HCT116 (cell line): ENCODE measurements at places on chromosomes 12 and 14. TPM values are rescaled to one million over a fixed set of nuclear protein-coding genes. Genes with fewer than 3 reads are reported as not detected.
A peak's percentile ranks its signal among the peaks of the same experiment; 100 is the strongest.

DNA sequence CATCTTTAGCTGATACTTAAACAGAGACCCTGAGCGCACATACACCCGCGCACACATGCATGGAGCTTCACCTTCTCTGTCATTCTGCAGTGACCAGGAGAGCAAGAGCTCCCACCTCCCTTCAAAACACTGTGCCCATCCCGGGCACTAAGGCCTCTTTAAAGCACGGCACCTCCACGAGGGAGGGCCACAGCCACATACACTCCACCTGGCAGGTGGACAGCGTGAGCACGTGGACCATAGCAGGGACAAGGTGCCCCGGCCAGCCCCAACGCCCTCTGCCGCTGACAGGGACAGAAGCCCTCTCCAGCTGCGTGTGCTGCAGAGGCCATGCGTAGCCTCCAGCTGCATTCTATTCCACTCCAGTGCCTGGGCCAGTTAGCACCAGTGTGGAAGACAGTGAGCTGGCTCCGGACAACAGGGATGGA, 5.4 kb downstream of the GAPDH start:
- no peaks in the 10 kb centered on the region for H3K27me3 ChIP-seq
- peaks cover 20% of the 10 kb centered on the region; the same call in 1 of the 2 replicates for H3K36me3 ChIP-seq
- H3K27ac ChIP-seq, result peak overlapping the region; percentile 84

DNA sequence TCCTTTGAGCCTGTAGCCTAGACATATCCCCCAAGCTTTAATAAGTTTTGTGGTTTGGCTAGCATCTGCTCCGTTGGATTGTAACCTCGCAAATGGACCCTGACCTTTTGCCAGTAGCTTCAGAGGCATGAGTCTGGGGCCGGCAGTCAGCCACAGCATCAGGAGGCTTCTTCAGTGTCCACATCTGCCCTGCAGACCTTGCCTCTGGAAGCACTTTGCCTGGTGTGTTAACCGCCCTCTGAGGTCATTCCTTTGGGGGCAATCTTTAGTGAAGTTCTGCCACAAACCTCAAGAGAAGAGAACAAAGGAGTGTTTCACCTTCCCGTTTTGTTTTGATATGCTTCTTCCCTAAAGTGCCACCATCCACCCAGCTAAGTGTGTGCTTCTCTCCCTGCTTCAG, 71.4 kb downstream of the GNS start:
- H3K36me3 ChIP-seq, result peaks cover 24% of the 10 kb centered on the region
- peaks cover 3% of the 10 kb centered on the region; the same call in 1 of the 2 replicates for H3K4me1 ChIP-seq
- H3K4me3 ChIP-seq, result no peak overlapping the region
- H3K27me3 ChIP-seq, result no peaks in the 10 kb centered on the region
- no peak overlapping the region for H3K27ac ChIP-seq

- no peak overlapping the region for H3K27ac ChIP-seq
- no peak overlapping the region for H3K4me3 ChIP-seq
- H3K4me1 ChIP-seq, result no peaks in the 10 kb centered on the region
- H3K27me3 ChIP-seq, result no peaks in the 10 kb centered on the region
- DNase-seq, result no peak
- no peaks in the 10 kb centered on the region for H3K36me3 ChIP-seq
Observed at GRCh38 chr12:46087916-46088439, 97.6 kb upstream of the SCAF11 start.

DNA sequence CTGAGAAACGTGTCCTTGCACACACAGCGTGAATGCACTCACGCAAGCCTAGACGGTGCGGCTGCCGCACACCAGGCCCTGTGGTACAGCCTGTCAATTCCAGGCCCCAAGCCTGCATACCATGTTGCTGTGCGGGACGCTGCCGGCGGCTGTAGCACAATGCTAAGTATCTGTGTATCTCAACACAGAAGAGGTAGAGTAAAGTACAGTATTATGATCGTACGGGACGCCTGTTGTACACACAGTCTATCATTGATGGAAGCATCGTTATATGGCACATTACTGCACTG, 45.0 kb downstream of the AMN start:
- H3K36me3 ChIP-seq, result peaks cover 51% of the 10 kb centered on the region
- H3K4me1 ChIP-seq, result no peaks in the 10 kb centered on the region
- DNase-seq, result no peak
- H3K27ac ChIP-seq, result no peak overlapping the region

- H3K27me3 ChIP-seq, result no peaks in the 10 kb centered on the region
- DNase-seq, result no peak
- H3K4me1 ChIP-seq, result no peaks in the 10 kb centered on the region
- no peak overlapping the region for H3K4me3 ChIP-seq
- H3K36me3 ChIP-seq, result no peaks in the 10 kb centered on the region
Observed at GRCh38 chr14:103314496-103315277, 19.4 kb upstream of the EIF5 start.

GRCh38 chr12:332581-333205, 56.4 kb downstream of the KDM5A start:
- H3K4me1 ChIP-seq, result no peaks in the 10 kb centered on the region
- no peak overlapping the region for H3K27ac ChIP-seq
- no peaks in the 10 kb centered on the region for H3K27me3 ChIP-seq
- peaks cover 14% of the 10 kb centered on the region; the same call in 1 of the 2 replicates for H3K36me3 ChIP-seq

GRCh38 chr12:92445253-92446082, 257.3 kb upstream of the PLEKHG7 start:
- no peaks in the 10 kb centered on the region for H3K4me1 ChIP-seq
- no peak for DNase-seq
- no peaks in the 10 kb centered on the region for H3K36me3 ChIP-seq
- no peak overlapping the region for H3K27ac ChIP-seq
- H3K4me3 ChIP-seq, result no peak overlapping the region
- H3K27me3 ChIP-seq, result no peaks in the 10 kb centered on the region

DNA sequence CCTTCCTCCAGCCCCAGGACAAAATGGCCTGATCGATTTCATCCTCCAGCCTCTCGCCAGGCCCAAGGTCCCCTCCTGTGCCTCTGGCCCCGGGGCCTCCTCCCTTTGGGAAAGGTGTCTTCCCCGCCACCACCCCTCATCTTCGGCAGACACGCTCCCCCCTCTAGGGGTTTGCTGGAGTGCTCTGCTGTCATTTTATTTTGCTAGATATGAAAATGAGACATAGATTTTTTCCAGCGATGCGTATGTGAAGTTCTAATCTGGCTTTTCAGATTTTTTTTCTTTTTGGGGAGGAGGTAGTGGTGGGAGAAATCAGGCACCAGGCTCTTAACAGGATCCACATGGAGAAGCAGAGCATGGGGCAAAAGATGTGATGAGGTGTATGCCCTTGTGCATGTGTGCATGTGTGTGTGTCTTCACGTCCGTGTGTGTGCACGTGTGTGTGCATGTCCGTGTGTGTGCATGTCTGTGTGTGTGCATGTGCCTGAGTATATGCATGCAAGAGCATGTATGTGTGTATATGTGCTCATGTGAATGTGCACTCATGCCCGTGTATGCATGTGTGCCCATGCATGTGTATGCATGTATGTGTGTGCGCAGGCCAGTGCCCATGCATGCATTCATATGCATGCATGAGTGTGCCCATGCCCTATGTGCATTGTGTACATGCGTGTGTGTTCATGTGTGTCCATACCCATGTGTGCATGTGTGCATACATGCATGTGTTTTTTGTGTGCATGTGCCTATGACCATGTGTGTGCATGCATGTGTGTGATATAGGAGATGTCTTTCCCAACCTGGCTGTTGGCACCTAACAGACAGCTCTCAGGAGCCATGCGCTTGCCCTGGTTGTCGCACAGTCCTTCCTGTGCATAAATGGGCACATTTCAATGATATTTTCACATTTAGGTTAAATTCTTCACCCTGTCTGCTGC, 203.0 kb downstream of the RBM19 start:
- peaks cover 13% of the 10 kb centered on the region for H3K4me1 ChIP-seq
- no peak overlapping the region for H3K27ac ChIP-seq
- H3K27me3 ChIP-seq, result no peaks in the 10 kb centered on the region
- peaks cover 22% of the 10 kb centered on the region; the same call in 1 of the 2 replicates for H3K36me3 ChIP-seq
- no peak for DNase-seq
- no peak overlapping the region for H3K4me3 ChIP-seq

- H3K4me3 ChIP-seq, result no peak overlapping the region
- H3K4me1 ChIP-seq, result peaks cover 20% of the 10 kb centered on the region
- H3K27me3 ChIP-seq, result no peaks in the 10 kb centered on the region
Observed at GRCh38 chr14:50957296-50957695, 13.0 kb upstream of the PYGL start.

- peaks cover 87% of the 10 kb centered on the region for H3K4me1 ChIP-seq
- peak; percentile 84 for DNase-seq
- H3K27ac ChIP-seq, result peak overlapping the region; percentile 78
- H3K4me3 ChIP-seq, result peak overlapping the region; percentile 96
- peaks cover 16% of the 10 kb centered on the region for H3K36me3 ChIP-seq
- H3K27me3 ChIP-seq, result no peaks in the 10 kb centered on the region
Observed at GRCh38 chr12:52949413-52950331, 754 bp downstream of the KRT18 start.

DNA sequence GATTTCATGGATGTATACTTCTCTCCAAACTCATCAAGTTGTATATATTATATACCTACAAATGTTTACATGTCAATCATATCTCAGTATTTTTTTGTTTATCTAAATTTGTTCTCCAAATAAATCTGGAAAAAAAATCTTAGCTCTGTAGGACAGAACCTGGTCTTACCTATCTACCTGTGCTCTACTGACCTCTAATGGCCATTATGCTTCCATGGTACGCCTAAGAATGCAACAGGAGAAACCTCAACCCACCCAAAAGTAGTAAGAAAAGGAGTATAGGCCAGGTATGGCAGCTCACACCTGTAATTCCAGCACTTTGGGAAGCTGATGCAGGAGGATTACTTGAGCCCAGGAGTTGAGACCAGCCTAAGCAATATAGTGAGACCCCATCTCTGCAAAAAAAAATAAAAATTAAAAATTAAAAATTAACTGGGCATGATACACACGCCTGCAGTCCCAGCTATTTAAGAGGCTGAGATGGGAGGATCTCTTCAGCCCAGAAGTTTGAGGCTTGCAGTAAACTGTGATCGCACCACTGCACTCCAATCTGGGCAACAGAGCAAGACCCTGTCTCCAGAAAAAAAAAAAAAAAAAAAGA, 8.7 kb downstream of the OR11H4 start:
- no peaks in the 10 kb centered on the region for H3K4me1 ChIP-seq
- peak; percentile 36 for DNase-seq
- no peaks in the 10 kb centered on the region for H3K36me3 ChIP-seq
- no peak overlapping the region for H3K27ac ChIP-seq
- H3K4me3 ChIP-seq, result no peak overlapping the region

DNA sequence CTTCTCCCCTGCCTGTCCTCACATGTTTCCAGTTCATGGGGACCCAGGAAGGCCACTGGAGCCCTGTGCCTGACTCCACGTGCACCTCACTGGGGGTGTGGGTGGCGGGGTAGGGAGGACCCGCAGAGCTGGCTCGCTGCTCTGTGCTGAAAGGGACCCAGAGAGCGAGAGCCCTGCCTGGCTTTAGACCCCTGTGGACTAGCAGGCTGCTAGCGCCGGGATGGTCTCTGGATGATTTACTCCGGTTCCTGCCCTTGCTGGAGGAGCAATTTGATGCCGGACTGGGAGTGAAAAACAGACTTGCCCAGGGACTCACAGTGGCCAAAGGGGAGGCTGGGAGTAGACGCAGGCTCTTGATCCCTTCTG, 49.0 kb downstream of the NTF3 start:
- no peak for DNase-seq
- H3K4me1 ChIP-seq, result no peaks in the 10 kb centered on the region
- no peak overlapping the region for H3K4me3 ChIP-seq
- H3K36me3 ChIP-seq, result no peaks in the 10 kb centered on the region
- H3K27me3 ChIP-seq, result peaks cover 48% of the 10 kb centered on the region

DNA sequence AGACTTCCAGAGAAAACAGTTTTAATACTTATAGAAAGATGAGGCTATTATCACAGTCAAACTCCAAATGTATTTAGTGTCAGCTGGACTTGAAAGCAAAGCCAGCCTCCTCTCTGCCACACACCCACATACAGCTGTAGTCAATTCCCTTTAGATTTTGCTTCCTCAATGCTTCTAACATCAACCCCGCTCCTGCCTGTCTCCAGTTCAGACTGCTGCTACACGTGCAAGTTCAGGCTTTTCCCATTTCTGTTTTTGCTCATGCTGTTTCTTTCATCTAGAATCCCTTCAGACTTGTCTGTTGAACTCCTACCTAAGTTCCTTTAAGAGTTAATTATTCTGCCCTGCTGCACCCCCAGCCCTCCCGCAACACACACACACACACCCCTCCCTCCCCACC, 380.0 kb downstream of the KCNH5 start:
- no peaks in the 10 kb centered on the region for H3K36me3 ChIP-seq
- H3K4me3 ChIP-seq, result no peak overlapping the region
- H3K4me1 ChIP-seq, result no peaks in the 10 kb centered on the region
- DNase-seq, result no peak
- no peak overlapping the region for H3K27ac ChIP-seq

DNA sequence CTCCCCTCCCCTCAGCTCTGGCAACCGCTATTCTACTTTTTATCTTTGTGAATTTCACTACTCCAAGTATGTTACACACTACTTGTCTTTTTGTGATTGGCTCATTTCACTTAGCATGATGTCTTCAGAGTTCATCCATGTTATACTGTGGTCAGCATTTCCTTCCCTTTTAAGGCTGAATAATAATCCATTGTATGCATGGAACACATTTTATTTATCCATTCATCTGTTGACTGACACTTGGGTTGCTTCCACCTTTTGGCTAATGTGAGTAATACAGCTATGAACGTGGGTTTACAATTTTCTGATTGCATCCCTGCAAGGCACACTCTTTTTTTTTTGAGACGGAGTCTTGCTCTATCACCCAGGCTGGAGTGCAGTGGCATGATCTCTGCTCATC, 53.0 kb upstream of the FUT8 start:
- H3K27ac ChIP-seq, result no peak overlapping the region
- no peaks in the 10 kb centered on the region for H3K27me3 ChIP-seq
- no peaks in the 10 kb centered on the region for H3K36me3 ChIP-seq
- DNase-seq, result peak; percentile 29
- H3K4me1 ChIP-seq, result peaks cover 19% of the 10 kb centered on the region
- no peak overlapping the region for H3K4me3 ChIP-seq

- DNase-seq, result no peak
- H3K27me3 ChIP-seq, result no peaks in the 10 kb centered on the region
- H3K27ac ChIP-seq, result no peak overlapping the region
- no peaks in the 10 kb centered on the region for H3K36me3 ChIP-seq
- H3K4me1 ChIP-seq, result no peaks in the 10 kb centered on the region
Observed at GRCh38 chr12:76255692-76256091, 92.5 kb downstream of the BBS10 start.

Gene RAB3IP
- 31.3 TPM for total RNA-seq

Gene GPX2
- 0.61 TPM for total RNA-seq

Gene DDX24
- 169 TPM for total RNA-seq

Gene EML1
- 7.4 TPM for total RNA-seq

Gene TSPAN9
- 13.2 TPM for total RNA-seq

Gene NRXN3
- total RNA-seq, result not detected

Gene IL22
- not detected for total RNA-seq

Gene NTN4
- total RNA-seq, result 4.3 TPM
